ENCODE measurements at places on chromosomes 3 and 15. TPM values are rescaled to one million over a fixed set of nuclear protein-coding genes. Genes with fewer than 3 reads are reported as not detected.

Gene CGNL1
- 0.20 TPM for total RNA-seq

DNA sequence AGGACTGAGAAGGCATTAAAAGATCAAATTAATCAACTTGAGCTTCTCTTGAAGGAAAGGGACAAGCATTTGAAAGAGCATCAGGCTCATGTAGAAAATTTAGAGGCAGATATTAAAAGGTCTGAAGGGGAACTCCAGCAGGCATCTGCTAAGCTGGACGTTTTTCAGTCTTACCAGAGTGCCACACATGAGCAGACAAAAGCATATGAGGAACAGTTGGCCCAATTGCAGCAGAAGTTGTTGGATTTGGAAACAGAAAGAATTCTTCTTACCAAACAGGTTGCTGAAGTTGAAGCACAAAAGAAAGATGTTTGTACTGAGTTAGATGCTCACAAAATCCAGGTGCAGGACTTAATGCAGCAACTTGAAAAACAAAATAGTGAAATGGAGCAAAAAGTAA is 149.7 kb upstream of the LRRFIP2 start:
- H3K36me3 ChIP-seq, result peaks cover 52% of the 10 kb centered on the region
- H3K27ac ChIP-seq, result peak overlapping the region; percentile 60
- no peak for DNase-seq

- no peaks in the 10 kb centered on the region for H3K27me3 ChIP-seq
- H3K4me3 ChIP-seq, result no peak overlapping the region
- no peaks in the 10 kb centered on the region for H3K4me1 ChIP-seq
- DNase-seq, result no peak
- H3K27ac ChIP-seq, result no peak overlapping the region
- no peaks in the 10 kb centered on the region for H3K36me3 ChIP-seq
Measured at GRCh38 chr3:44902628-44903027, 28.2 kb downstream of the TGM4 start.

Gene SLC12A1
- not detected for total RNA-seq

Gene TOPAZ1
- not detected for total RNA-seq

DNA sequence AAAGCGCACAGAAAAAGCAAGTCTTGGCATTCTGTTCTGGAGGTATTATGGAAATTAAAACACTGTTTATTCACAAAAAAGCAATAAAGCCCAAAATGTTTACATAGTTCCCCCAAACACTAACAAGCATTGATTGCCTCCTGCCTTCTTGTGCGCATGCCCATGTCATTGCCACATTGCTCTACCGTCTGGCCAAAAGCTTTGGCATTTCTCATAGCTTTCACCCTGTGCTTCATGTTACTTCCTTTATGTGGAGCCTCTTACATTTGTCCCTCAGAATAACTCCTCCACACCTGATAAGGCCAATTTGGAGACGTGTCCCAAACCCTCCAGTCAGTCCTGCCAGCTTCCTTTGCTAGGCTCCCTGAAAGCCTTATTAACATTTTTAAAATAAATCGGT is 680.8 kb downstream of the GBE1 start:
- DNase-seq, result no peak
- H3K4me3 ChIP-seq, result no peak overlapping the region
- H3K36me3 ChIP-seq, result no peaks in the 10 kb centered on the region
- H3K4me1 ChIP-seq, result no peaks in the 10 kb centered on the region
- no peak overlapping the region for H3K27ac ChIP-seq

Gene CYP11A1
- total RNA-seq, result 14.3 TPM

DNA sequence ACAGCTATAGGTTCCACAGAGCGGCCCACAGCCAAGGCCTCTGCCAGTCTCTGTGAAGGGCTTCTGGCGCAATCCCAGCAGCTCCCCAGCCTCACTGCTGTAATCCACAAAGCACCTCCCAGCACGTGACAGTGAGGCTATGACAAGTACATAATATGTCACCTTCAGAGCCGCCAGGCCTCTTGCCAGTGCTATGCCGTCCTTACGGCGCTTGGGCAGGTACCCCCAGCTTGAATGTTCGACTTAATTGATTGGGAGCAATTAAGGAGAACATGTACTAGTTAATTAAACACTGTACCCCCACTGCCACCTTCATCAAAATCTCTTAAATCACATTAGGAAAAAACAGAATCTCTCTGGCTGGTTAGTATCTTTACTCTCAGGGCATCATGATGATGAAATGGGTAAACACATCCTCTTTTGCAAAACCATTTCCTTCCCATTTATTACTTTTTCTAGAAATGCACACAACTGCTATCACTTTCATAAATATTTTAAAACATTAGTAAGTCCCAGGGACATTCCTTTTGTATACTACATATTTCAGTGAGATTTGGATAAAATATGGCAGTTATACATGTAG is 169.9 kb downstream of the XXYLT1 start:
- no peaks in the 10 kb centered on the region for H3K36me3 ChIP-seq
- peaks cover 18% of the 10 kb centered on the region for H3K4me1 ChIP-seq
- peak overlapping the region; percentile 81 for H3K27ac ChIP-seq

GRCh38 chr3:87359826-87360225 is 83.4 kb upstream of the POU1F1 start:
- no peaks in the 10 kb centered on the region for H3K27me3 ChIP-seq
- H3K4me3 ChIP-seq, result no peak overlapping the region
- H3K27ac ChIP-seq, result no peak overlapping the region
- H3K4me1 ChIP-seq, result no peaks in the 10 kb centered on the region
- H3K36me3 ChIP-seq, result no peaks in the 10 kb centered on the region
- no peak for DNase-seq

Gene TP63
- 0.09 TPM for total RNA-seq

Gene XIRP1
- not detected for total RNA-seq

DNA sequence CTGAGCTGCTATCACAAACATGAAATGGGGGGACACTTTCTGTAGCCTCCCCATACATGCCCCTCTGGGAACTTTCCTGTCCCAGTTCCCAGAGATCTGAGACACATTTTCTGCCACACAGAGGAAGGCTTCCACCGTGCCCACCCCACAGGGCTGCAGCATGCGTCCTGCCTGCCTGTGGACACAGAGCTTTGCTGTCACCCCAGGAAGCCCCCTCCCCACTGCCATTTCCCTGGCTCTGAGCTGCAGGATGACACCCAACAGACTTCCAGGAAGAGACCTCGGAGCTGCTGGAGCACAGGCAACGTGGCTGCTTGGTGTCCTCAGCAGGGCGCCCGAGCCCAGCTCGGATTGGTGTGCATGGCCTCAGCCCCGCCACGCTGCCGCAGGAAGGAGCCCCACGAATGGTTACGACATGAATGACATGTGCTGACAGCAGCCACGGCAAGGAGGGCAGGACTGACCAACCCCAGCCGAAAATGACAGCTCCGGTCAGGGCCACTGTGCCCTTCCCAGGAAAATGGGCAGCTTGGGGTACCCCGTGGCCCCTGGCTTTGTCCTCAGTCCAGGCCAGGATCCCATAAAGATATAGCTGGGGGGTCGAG is 81.3 kb downstream of the VGLL4 start:
- H3K27me3 ChIP-seq, result no peaks in the 10 kb centered on the region
- peaks cover 28% of the 10 kb centered on the region for H3K36me3 ChIP-seq
- H3K4me1 ChIP-seq, result peaks cover 47% of the 10 kb centered on the region
- no peak overlapping the region for H3K4me3 ChIP-seq
- H3K27ac ChIP-seq, result no peak overlapping the region

DNA sequence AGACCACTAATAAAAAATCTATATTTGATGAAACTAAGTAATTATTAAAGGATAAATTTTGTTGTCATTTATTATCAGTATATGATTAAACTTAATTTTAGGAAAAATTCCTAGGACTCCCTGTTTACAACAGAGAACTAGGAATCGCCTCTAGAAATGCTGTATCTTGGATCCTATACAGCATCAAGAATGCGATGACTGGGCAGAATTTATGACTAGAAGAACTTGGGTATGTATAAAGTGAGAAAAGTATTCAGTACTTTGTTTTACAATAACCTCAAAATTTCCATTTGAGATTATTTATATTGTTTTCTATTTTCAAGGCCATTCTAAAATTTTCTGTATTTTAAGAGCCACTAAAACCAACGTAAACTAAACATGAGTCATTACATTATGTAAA is 82.3 kb upstream of the AGTR1 start:
- no peak for DNase-seq
- H3K27me3 ChIP-seq, result no peaks in the 10 kb centered on the region
- H3K27ac ChIP-seq, result no peak overlapping the region
- no peaks in the 10 kb centered on the region for H3K36me3 ChIP-seq
- no peak overlapping the region for H3K4me3 ChIP-seq
- no peaks in the 10 kb centered on the region for H3K4me1 ChIP-seq

Gene SCN11A
- total RNA-seq, result 5.4 TPM

- no peak overlapping the region for H3K27ac ChIP-seq
- no peak for DNase-seq
- H3K4me3 ChIP-seq, result no peak overlapping the region
- no peaks in the 10 kb centered on the region for H3K36me3 ChIP-seq
- H3K27me3 ChIP-seq, result no peaks in the 10 kb centered on the region
- H3K4me1 ChIP-seq, result peaks cover 3% of the 10 kb centered on the region
Measured at GRCh38 chr3:110311541-110311940, 760.1 kb upstream of the NECTIN3 start.
